ENCODE measurements at places on chromosomes 7 and 10. TPM values are rescaled to one million over a fixed set of nuclear protein-coding genes. Genes with fewer than 3 reads are reported as not detected.

The SPDYE2B gene
- total RNA-seq = not detected

The SEMA3A gene
- total RNA-seq = 4.7 TPM

The RBM20 gene
- 0.89 TPM for total RNA-seq

The VSTM2A gene
- 13.6 TPM for total RNA-seq

The CUL1 gene
- 41.4 TPM for total RNA-seq

The HOXA10 gene
- not detected for total RNA-seq

The LRIT1 gene
- total RNA-seq = not detected

DNA sequence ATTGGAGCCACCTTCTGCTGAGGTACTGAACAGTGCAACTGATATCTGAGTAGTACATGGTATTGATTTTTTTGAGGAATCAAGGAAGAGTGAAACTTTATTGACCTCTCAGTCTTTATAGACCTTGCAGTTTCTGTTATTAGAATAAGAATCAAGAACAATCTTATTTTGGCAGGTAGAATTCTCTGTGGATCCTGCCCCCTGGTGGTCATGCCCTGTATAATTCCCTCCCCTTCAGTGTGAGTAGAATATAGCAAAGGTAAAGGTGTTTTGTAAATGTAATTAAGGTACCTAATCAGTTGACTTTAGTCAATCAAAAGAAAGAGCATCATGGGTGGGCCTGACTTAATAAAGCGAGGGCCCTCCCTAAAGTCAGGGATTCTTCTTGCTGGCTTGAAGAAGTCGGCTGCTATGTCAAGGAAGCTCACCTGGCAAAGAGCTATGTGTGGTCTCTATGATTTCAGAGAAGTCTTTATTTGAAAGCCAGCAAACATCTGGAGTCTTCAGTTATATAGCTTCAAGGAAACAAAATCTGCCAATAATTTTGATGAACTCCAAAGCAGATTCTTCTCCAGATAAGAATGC lies 142.8 kb downstream of the LSM5 start:
- H3K4me1 ChIP-seq = no peaks in the 10 kb centered on the region
- DNase-seq = peak; percentile 20
- H3K4me3 ChIP-seq = no peak overlapping the region
- no peaks in the 10 kb centered on the region for H3K27me3 ChIP-seq
- no peak overlapping the region for H3K27ac ChIP-seq

DNA sequence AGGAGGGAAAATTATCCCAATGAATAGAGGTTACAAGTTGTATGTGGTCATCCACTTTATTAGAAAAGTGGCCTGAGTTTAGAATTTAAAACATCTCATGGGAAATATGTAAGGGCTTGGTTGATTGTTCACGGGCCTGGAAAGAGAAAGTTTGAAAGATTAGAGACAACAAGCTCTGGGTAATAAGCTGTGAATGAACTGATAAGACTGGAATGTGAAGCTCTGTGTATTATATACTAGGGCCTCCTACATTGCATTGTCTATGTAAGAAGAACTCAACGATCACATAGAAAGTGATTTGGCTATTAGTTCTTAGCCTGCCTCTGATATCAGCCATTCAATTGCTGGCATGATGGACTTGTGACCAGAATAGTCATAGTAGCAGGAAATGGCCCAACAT lies 199.2 kb upstream of the MAGI2 start:
- H3K4me3 ChIP-seq = no peak overlapping the region
- DNase-seq = no peak
- H3K4me1 ChIP-seq = no peaks in the 10 kb centered on the region
- H3K27me3 ChIP-seq = no peaks in the 10 kb centered on the region

DNA sequence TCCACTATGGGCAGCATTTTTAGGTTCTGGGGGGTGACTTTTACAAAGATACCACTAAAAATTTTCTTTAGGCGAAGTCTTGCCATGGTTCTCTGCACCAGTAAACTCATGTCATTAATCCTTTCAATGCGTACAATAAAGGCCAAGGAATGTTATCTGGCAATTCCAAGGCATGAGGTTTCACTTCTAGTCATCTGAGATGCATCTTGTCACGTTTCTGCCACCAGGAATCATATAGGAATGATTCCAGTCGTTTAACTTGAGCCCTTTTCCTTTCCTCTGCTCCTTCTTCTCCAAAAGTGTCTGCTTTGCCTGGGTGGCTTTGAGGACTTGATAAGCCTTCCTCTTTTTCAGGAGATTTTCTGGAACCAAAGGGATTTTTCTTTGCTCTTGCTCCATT lies 56.8 kb downstream of the COBL start:
- no peaks in the 10 kb centered on the region for H3K27me3 ChIP-seq
- no peaks in the 10 kb centered on the region for H3K36me3 ChIP-seq
- H3K4me1 ChIP-seq = peaks cover 31% of the 10 kb centered on the region

DNA sequence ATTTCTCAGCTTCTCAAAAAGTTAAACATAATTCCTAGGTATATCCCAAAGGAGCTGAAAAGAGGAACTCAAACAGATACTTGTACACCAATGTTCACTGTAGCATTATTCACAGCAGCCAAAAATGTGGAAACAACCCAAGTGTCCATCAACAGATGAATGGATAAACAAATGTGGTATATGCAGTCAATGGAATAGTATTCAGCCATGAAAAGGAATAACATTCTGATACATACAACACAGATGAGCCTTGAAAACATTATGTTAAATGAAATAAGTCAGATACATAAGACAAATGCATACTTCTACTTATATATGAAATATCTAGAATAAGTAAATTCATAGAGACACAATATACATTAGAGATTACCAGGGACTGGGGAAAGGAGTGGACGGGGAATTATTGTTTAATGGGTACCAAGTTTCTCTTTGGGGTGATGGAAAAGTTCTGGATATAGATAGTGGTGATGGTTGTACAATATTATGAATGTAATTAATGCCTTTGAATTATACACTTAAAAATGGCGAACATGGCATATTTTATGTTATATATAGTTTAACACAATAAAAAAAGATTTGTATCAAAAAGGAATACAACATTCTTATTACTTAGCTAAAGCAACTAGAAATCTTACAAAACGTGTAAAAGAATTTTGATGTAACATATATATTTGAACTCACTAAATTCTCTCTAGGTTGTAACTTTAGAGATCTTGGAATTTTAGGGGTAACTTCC lies 15.0 kb downstream of the PEX1 start:
- H3K27ac ChIP-seq = no peak overlapping the region
- no peaks in the 10 kb centered on the region for H3K4me1 ChIP-seq
- no peaks in the 10 kb centered on the region for H3K27me3 ChIP-seq
- H3K36me3 ChIP-seq = peaks cover 77% of the 10 kb centered on the region
- H3K4me3 ChIP-seq = no peak overlapping the region

- H3K27ac ChIP-seq = no peak overlapping the region
- no peaks in the 10 kb centered on the region for H3K27me3 ChIP-seq
- H3K4me1 ChIP-seq = no peaks in the 10 kb centered on the region
- no peak for DNase-seq
These were observed 86.0 kb downstream of the FANK1 start for GRCh38 chr10:125982260-125982948.

DNA sequence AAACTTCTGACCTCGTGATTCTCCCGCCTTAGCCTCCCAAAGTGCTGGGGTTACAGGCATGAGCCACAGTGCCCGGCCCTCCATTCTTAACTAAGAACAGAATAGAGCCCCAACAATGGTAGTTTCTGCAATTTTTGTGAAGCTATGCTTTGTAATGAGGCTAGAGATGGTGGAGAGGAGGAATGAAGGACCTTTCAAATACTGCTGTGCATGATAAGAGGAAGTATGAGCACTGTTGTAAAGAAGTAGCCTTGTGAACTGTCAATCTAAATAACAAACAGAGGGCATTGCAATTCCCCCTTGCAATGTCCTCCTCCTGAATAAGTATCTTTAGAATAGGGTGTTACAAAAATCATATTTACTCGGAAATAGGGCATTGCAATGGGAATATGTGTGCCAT lies 70.2 kb downstream of the EVX1 start:
- H3K36me3 ChIP-seq = no peaks in the 10 kb centered on the region
- no peaks in the 10 kb centered on the region for H3K4me1 ChIP-seq
- no peak for DNase-seq
- H3K4me3 ChIP-seq = no peak overlapping the region
- H3K27ac ChIP-seq = no peak overlapping the region

GRCh38 chr7:81213394-81213793 lies 294.5 kb upstream of the SEMA3C start:
- H3K27ac ChIP-seq = no peak overlapping the region
- no peaks in the 10 kb centered on the region for H3K36me3 ChIP-seq
- H3K4me1 ChIP-seq = no peaks in the 10 kb centered on the region
- H3K4me3 ChIP-seq = no peak overlapping the region
- no peaks in the 10 kb centered on the region for H3K27me3 ChIP-seq
- DNase-seq = no peak

DNA sequence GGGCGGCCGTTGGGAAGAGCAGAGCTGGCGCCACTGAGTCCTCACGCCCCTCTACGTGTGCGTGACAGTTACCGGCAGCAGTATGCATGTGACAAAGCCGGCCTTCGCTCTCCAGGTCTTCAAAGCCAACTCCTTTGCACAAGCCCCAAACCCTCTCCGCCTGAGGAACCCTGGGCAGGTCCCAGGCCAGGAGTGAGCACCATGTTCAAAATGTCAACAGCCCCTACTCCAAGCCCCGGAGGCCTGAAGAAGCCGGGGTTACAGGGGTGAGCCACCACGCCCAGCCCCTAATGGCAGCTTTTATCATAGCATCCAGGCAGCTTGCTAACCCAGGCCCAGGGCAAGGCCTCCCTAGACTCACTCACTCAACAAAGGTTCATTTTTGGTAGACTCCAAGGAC lies 70.8 kb downstream of the OAT start:
- H3K27me3 ChIP-seq = no peaks in the 10 kb centered on the region
- no peak overlapping the region for H3K27ac ChIP-seq
- DNase-seq = no peak
- H3K4me3 ChIP-seq = no peak overlapping the region
- no peaks in the 10 kb centered on the region for H3K36me3 ChIP-seq

DNA sequence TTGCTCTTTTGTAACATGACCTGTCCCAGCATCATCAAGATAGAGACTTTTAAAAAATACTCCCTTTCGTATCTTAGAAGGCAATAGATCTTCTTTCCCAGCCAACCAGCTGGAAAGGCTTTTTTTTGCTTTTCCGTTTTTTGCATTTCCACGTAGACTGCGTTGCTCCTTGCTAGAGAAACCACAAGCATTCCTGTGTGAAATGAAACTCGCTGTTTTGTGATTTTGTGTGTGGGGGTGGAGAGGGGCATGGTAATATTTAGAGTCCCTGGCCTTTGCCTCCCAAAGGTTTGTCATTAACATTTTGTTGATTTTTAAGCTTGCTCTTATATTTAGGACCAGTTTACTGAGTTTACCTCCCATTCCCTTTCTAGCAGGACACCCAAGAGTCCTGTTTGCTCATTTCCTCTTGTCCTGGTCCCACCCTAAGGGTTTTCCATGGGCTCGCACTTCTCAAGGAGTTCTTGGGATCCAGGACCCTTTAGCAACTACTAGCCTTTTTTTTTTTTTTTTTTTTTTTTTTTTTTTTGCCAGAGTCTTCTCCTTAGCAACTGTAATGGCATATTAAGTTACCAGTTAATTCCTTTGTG lies 243.6 kb downstream of the BICC1 start:
- H3K27me3 ChIP-seq = no peaks in the 10 kb centered on the region
- H3K4me1 ChIP-seq = peaks cover 4% of the 10 kb centered on the region
- H3K27ac ChIP-seq = peak overlapping the region; percentile 35

GRCh38 chr10:50648935-50649227 lies 25.1 kb upstream of the SGMS1 start:
- no peak overlapping the region for H3K4me3 ChIP-seq
- H3K4me1 ChIP-seq = no peaks in the 10 kb centered on the region
- DNase-seq = no peak
- H3K36me3 ChIP-seq = no peaks in the 10 kb centered on the region
- no peak overlapping the region for H3K27ac ChIP-seq

- no peak overlapping the region for H3K27ac ChIP-seq
- peak; percentile 49 for DNase-seq
- no peak overlapping the region for H3K4me3 ChIP-seq
- no peaks in the 10 kb centered on the region for H3K27me3 ChIP-seq
- H3K4me1 ChIP-seq = peaks cover 21% of the 10 kb centered on the region
- no peaks in the 10 kb centered on the region for H3K36me3 ChIP-seq
These were observed 287.2 kb downstream of the HGF start for GRCh38 chr7:81482600-81483186.

DNA sequence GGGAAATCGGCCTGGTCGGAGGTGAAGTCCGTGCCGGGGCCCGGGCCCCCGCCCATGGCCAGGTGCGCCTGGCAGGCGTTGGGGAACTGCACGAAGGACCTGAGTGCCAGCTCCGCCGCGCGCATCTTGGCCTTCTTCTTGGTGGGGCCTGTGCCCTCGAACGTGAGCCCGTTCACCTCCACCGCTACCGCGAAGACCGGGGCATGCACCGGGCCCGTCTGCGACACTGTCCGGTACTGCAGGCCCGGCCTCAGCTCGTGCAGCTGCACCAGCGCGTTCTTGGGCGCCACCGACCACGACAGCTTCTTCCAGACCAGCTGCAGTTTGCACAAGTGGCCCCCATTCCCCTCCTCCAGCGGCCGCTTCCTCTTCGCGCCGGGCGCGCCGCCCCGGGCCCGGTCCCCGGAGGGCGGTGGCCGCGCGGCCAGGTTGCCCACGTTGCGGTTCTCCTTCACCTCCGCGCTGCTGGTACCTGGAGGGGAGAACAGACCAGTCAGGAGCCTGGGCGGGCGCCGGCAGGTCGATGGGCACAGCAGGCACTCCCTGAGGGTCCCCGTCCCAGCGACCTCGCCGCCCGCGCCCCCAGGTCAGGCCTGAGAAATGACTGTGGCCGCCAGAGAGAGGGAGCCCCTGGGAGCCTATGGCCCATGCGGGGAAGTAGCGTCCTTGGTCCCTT lies 307.4 kb downstream of the WDR37 start:
- DNase-seq = no peak
- no peak overlapping the region for H3K4me3 ChIP-seq
- no peak overlapping the region for H3K27ac ChIP-seq

- H3K4me1 ChIP-seq = no peaks in the 10 kb centered on the region
- no peaks in the 10 kb centered on the region for H3K36me3 ChIP-seq
- no peak overlapping the region for H3K27ac ChIP-seq
- no peak overlapping the region for H3K4me3 ChIP-seq
- DNase-seq = no peak
- no peaks in the 10 kb centered on the region for H3K27me3 ChIP-seq
These were observed 73.5 kb downstream of the CTNNA3 start for GRCh38 chr10:67622511-67622910.

- no peaks in the 10 kb centered on the region for H3K4me1 ChIP-seq
- no peak overlapping the region for H3K4me3 ChIP-seq
- H3K27me3 ChIP-seq = peaks cover 9% of the 10 kb centered on the region
- DNase-seq = no peak
- H3K36me3 ChIP-seq = no peaks in the 10 kb centered on the region
These were observed 39.6 kb upstream of the PROSER2 start for GRCh38 chr10:11783558-11783865.
